ENCODE measurements at places on chromosomes 5 and 9.
A peak's percentile ranks its signal among the peaks of the same experiment; 100 is the strongest.

DNA sequence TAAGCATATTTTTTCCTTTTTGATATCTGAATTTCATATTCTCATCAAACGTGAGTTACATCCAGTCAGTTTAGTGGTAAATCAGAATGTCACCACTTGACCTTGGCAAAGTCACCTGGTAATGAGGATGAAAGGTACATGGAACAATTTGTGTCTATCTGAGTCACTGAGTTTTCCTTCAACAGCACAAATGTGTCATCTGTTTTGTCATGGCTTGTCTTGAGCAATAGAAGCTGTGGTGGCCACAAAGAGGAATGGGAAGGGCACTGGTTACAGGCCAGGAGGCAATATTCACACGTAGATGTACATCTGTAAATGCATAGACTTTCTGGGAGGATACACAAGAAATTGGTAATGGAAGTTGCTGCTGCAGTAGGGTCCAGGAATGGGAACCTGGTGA is 8.4 kb upstream of the ZNF474 start:
- peaks cover 2% of the 10 kb centered on the region for H3K27me3 ChIP-seq
- no peak overlapping the region for H3K27ac ChIP-seq
- no peaks in the 10 kb centered on the region for H3K4me1 ChIP-seq
- H3K36me3 ChIP-seq = no peaks in the 10 kb centered on the region

DNA sequence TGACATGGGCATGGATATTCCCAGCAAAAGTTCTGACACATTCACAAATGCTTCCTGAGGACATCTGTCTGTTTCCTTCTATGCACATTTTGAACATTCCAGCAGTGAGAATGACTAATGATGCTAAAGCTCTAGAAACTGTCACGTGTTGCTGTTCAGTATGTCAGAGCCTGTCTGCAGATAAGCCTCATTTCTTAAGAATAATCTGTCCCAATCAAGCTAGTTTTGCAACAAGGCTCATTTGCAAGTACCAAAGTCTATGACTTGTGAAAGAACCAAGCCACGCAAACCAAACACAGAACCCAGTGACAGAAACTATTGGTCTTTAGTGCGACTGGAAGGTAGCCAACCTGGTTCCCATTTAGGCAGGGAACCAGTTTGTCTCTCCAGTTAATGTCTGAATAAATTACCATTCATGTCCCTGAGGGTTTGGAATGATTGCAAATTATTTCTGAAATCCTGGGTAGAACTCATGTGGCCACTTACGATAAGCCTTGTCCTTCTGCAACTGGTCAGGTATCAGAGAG is 178.5 kb downstream of the C9orf152 start:
- no peaks in the 10 kb centered on the region for H3K36me3 ChIP-seq
- H3K4me1 ChIP-seq = peaks cover 13% of the 10 kb centered on the region
- no peak for DNase-seq
- H3K27me3 ChIP-seq = peaks cover 13% of the 10 kb centered on the region

GRCh38 chr9:4465910-4466309 is 24.4 kb upstream of the SLC1A1 start:
- no peaks in the 10 kb centered on the region for H3K36me3 ChIP-seq
- no peak for DNase-seq
- H3K27ac ChIP-seq = no peak overlapping the region
- H3K27me3 ChIP-seq = peaks cover 7% of the 10 kb centered on the region

DNA sequence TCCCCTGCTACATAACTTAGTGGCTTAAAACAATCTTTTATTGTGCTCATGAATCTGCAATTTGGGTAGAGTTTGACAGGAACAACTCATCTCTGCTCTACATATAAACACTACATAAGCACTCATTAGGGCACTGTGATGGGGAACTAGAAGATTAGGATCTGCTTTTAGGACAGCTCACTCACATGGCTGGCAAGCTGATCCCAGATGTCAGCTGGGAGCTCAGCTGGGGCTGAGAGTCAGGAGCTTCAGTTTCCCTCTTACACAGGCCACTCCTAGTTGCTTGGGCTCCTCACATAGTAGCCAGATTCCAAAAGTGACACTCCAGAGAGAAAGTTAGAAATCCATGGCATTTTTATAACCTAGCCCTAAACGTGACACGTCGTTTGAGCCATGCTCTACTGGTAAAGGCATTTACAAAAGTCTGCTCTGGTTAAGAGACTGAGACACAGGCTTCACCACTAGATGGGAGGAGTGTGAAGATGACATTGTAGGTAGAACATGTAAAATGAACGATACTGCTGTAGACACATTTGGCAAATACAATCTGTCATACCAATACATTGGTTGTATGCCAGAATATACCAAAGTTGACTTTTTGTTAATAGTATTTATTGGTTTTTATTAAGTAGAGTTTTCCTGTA is 23.6 kb downstream of the SCAI start:
- DNase-seq = no peak
- H3K4me1 ChIP-seq = peaks cover 35% of the 10 kb centered on the region
- peaks cover 19% of the 10 kb centered on the region for H3K36me3 ChIP-seq
- H3K27ac ChIP-seq = no peak overlapping the region
- no peak overlapping the region for H3K4me3 ChIP-seq

DNA sequence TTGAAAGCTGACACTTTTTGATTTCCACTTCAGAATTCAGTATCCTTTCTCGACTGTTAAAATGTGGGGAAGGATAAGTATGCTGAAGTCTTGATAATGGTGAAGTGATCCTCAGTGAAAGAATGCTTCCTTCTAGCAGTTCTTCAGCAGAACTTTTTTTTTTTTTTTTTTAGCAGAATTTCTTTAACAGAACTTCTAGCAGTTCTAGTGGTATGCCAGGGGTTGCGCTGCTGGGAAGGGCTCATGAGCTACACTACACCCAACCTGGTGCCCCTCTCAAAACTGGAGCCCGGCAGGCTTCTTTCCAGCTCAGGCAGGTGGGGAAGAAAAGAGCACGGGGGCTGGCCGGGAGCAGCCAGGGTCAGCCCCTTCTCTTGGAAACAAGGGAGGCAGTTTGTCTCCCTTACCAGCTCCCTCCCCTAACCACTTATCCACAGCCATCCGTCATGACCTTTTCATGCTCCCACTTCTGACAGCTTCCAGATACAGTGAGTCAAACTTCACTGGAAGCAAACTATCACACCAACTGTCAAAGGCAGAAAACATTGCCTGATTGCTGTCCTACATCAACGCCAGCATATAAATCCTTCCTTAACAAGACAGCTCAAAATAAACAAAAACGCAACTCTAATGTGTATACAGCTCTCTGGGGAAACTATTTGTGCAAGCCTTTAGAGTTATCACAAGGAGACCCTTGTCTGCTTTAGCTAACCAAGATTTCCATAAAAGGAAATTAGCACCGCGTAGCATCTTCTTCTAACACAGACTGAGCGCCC is 211.5 kb downstream of the GAPVD1 start:
- H3K4me1 ChIP-seq = no peaks in the 10 kb centered on the region
- H3K27me3 ChIP-seq = no peaks in the 10 kb centered on the region
- H3K27ac ChIP-seq = no peak overlapping the region
- no peak for DNase-seq

GRCh38 chr5:88470745-88471144 is 202.1 kb upstream of the TMEM161B start:
- no peak overlapping the region for H3K4me3 ChIP-seq
- H3K4me1 ChIP-seq = no peaks in the 10 kb centered on the region
- peaks cover 8% of the 10 kb centered on the region for H3K27me3 ChIP-seq
- no peak overlapping the region for H3K27ac ChIP-seq
- no peaks in the 10 kb centered on the region for H3K36me3 ChIP-seq

- H3K4me3 ChIP-seq = peak overlapping the region; percentile 20
- peaks cover 20% of the 10 kb centered on the region for H3K4me1 ChIP-seq
- DNase-seq = no peak
- H3K36me3 ChIP-seq = no peaks in the 10 kb centered on the region
- no peak overlapping the region for H3K27ac ChIP-seq
Observed at GRCh38 chr9:95570150-95570549, 53.4 kb upstream of the PTCH1 start.

GRCh38 chr5:141969783-141970771 is 1.2 kb downstream of the RNF14 start:
- H3K36me3 ChIP-seq = peaks cover 26% of the 10 kb centered on the region
- DNase-seq = peak; percentile 38
- peak overlapping the region; percentile 95 for H3K27ac ChIP-seq
- no peaks in the 10 kb centered on the region for H3K27me3 ChIP-seq
- H3K4me1 ChIP-seq = peaks cover 38% of the 10 kb centered on the region
- H3K4me3 ChIP-seq = peak overlapping the region; percentile 92

DNA sequence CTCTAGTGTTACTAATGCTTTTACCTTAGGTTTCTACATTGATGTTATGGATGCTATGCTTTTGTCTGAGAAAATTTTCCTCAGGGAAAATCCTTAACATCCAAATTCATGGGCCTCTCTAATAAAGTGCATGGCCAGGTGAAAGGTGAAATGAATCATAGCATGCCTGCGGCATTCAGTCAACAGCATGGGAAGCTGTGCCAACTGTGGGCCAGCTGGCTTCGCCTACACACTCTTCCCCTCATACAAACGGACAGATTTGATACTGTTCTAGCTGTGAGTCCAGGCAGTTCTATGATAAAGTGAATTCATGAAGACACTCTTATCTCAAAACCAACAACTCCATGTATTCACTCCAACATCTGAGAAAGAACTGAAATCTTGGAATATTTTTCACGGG is 374.1 kb downstream of the PLK2 start:
- peaks cover 2% of the 10 kb centered on the region for H3K27me3 ChIP-seq
- H3K27ac ChIP-seq = no peak overlapping the region
- H3K4me3 ChIP-seq = no peak overlapping the region
- no peaks in the 10 kb centered on the region for H3K4me1 ChIP-seq

Measured in activated CD8-positive, alpha-beta T cell treated with anti-CD3 and anti-CD28 coated beads, Interleukin-2, amount 10 ng/mL, durations not matched to agents 7 days and 5 days (primary cell).